Nephron progenitor cell (in vitro differentiated cells): ENCODE measurements at places on chromosomes 2 and 18.
A peak's percentile ranks its signal among the peaks of the same experiment; 100 is the strongest.

- H3K36me3 ChIP-seq: peaks cover 6% of the 10 kb centered on the region
- peaks cover 42% of the 10 kb centered on the region for H3K4me1 ChIP-seq
- H3K27me3 ChIP-seq: peaks cover 2% of the 10 kb centered on the region
- no peak for DNase-seq
- peak within 1 kb of the TSS; percentile 91 for H3K27ac ChIP-seq
- H3K4me3 ChIP-seq: no peak within 1 kb of the TSS
These were observed at the start of gene GREB1 for GRCh38 chr2:11533278-11534070. Gene GREB1, plus strand, starts transcription at chr2:11534045. Its CDS starts 22,570 bp downstream, at chr2:11556615.

DNA sequence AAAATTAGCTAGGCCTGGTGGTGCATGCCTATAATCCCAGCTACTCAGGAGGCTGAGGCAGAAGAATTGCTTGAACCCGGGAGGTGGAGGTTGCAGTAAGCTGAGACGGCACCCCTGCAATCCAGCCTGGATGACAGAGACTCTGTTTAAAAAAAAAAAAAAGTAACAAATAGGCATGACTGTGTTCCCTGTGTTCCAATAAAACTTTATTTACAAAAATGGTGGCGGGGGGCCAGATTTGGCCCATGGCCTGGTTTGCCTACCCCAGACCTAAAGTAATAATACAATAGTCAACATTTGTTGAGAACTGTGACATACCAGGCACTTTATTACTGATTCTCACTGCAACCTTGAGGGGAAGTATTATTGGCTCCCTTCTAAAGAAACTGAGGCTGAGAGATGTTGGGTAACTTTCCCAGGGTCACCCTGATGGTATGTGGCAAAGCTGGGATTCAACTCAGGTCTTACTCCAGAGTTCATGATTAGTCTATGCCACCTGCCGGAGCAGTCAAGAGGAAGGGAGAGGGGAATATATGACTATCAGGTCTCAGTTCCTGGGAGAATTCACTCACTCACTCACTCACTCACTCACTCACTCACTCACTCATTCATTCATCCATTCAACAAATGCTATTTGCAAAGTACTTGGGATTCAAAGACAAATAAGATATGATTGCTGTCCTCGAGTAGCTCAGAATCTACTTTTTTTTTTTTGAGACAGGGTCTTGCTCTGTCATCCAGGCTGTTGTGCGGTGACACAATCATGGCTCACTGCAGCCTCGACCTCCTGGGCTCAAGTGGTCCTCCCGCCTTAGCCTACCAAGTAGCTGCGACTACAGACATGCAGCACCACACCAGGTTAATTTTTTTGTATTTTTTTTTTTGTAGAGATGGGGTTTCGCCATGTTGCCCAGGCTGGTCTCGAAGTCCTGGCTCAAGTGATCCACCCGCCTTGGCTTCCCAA lies 14.3 kb upstream of the KCMF1 start:
- H3K4me1 ChIP-seq: peaks cover 47% of the 10 kb centered on the region
- DNase-seq: no peak
- peaks cover 8% of the 10 kb centered on the region for H3K36me3 ChIP-seq
- no peak overlapping the region for H3K4me3 ChIP-seq

- no peaks in the 10 kb centered on the region for H3K4me1 ChIP-seq
- DNase-seq: no peak
These were observed 10.2 kb downstream of the MTA3 start for GRCh38 chr2:42578621-42579020.

DNA sequence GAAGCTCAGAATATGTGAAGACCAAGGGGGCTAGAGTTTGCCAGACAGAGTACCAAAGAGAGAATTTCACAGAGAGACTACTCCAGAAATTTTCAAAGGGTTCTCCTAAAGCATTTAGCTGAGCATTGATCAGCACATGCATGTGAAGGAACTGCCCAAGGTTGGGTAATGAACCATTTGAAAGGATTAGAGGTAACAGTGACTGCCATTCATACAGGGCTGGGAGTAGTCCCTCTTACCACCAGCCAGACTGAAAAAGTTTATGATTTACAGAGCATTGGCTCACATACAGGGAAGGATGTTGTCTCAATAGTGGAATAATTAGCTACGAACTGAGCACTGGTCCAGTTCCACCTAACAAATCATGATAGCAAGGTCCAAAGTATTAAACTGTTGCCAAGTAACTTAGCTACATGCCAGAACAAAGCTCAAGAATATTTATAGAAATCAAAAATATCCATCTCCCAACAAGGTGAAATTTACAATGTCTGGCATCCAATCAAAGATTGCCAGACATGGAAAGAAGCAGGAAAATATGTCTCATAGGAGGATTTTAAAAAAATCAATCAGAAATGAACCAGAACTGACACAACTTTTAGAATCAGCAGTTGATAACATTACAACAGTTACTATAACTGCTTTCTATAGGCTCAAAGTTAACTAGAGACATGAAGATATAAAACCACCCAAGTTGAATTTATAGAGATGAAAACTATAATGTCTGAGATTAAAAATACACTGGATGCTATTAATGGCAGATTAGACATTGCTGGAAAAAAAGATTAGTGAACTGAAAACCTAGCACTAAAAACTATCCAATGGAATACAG lies 25.7 kb upstream of the RNF103 start:
- no peak overlapping the region for H3K27ac ChIP-seq
- H3K27me3 ChIP-seq: no peaks in the 10 kb centered on the region
- peaks cover 12% of the 10 kb centered on the region for H3K36me3 ChIP-seq
- no peaks in the 10 kb centered on the region for H3K4me1 ChIP-seq
- no peak for DNase-seq

DNA sequence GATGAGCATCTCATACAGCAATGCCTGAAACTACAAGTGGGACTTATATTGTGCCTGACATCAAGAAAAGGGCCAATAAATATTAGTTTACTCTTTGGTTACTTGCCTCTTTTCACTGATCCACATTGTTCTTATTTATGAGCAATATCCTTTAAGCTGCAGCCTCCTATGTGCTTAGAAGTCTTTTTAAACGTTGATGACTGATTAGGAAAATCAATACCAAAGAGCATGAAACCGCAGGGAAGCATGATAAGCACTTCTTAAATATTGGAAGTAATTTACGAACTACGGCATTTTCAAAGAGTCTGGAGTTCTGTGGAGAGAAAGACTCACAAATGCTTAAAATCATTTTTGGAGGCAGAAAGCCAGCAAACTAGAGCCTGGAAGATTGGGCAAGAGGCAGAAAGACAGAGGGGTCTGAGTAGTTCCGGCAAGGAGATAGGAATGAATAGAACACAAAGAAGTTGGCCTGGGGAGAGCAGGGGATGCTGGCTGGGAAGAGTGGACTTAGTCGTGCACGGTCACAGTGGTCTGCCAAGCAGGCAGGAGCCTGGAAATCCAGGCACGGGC lies 122.6 kb upstream of the NOSTRIN start:
- peak overlapping the region; percentile 59 for H3K27ac ChIP-seq
- H3K4me1 ChIP-seq: peaks cover 19% of the 10 kb centered on the region
- no peaks in the 10 kb centered on the region for H3K27me3 ChIP-seq
- no peak overlapping the region for H3K4me3 ChIP-seq

- H3K36me3 ChIP-seq: no peaks in the 10 kb centered on the region
- peaks cover 39% of the 10 kb centered on the region for H3K4me1 ChIP-seq
- no peak overlapping the region for H3K4me3 ChIP-seq
- H3K27ac ChIP-seq: no peak overlapping the region
- peaks cover 4% of the 10 kb centered on the region for H3K27me3 ChIP-seq
These were observed 13.6 kb upstream of the APCDD1 start for GRCh38 chr18:10440884-10441283.

DNA sequence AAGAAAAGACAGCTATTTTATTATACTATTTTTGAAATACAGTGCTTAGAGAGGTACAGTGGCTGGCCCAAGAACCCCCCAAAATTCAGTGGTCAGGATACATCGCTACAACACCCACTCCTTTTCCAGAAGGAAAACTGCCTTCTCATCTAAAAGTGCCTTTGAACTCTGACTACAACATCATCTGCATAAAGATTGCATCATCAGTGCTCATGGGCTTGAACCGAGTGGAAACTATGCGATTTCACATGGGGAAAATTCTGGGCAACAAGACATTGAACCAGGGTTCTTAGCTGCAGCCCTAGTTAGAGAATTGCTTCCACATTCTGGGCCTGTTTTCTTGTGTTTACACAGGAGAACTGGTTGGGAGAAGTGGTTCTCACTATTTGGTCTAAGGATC lies 294.6 kb upstream of the SLC14A2 start:
- H3K4me3 ChIP-seq: no peak overlapping the region
- peaks cover 53% of the 10 kb centered on the region for H3K4me1 ChIP-seq
- no peaks in the 10 kb centered on the region for H3K36me3 ChIP-seq
- H3K27ac ChIP-seq: no peak overlapping the region
- peaks cover 4% of the 10 kb centered on the region for H3K27me3 ChIP-seq
- no peak for DNase-seq

DNA sequence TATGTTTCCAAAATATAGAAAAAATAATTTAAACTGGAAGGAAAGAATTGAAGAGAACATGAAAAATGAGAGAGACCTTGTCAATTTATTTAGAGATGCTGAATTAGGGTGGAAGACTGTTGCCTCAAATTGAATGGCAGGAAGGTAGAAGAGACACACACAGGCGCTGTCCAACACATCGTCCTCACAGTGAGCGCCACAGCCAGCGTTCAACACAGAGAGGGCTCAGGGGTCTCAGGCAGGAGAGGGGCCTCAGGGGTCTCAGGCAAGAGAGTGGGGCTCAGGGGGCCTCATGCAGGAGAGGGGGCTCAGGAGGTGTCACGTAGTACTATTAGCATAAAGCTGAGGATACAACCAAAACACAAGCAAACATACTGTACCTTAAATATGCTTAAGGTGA lies 65.7 kb downstream of the TMEM18 start:
- H3K27ac ChIP-seq: no peak overlapping the region
- no peaks in the 10 kb centered on the region for H3K4me1 ChIP-seq
- H3K36me3 ChIP-seq: no peaks in the 10 kb centered on the region
- DNase-seq: no peak
- H3K27me3 ChIP-seq: peaks cover 6% of the 10 kb centered on the region
- no peak overlapping the region for H3K4me3 ChIP-seq

GRCh38 chr2:219632760-219633105 lies 5.3 kb downstream of the SLC4A3 start:
- H3K4me3 ChIP-seq: no peak overlapping the region
- H3K4me1 ChIP-seq: peaks cover 38% of the 10 kb centered on the region
- H3K27me3 ChIP-seq: peaks cover 15% of the 10 kb centered on the region
- H3K36me3 ChIP-seq: no peaks in the 10 kb centered on the region

GRCh38 chr2:70045405-70045804 lies 41.9 kb upstream of the PCBP1 start:
- H3K27ac ChIP-seq: no peak overlapping the region
- DNase-seq: no peak
- H3K4me1 ChIP-seq: peaks cover 4% of the 10 kb centered on the region
